Right ventricle myocardium inferior (tissue), 1 donor: ENCODE measurements at places on chromosomes 12 and 14.

GRCh38 chr12:124698998-124699305 lies 131.5 kb upstream of the NCOR2 start:
- DNase-seq = no peak

- no peak for DNase-seq
These were observed 26.3 kb downstream of the ALKBH1 start for GRCh38 chr14:77681196-77682157.

DNA sequence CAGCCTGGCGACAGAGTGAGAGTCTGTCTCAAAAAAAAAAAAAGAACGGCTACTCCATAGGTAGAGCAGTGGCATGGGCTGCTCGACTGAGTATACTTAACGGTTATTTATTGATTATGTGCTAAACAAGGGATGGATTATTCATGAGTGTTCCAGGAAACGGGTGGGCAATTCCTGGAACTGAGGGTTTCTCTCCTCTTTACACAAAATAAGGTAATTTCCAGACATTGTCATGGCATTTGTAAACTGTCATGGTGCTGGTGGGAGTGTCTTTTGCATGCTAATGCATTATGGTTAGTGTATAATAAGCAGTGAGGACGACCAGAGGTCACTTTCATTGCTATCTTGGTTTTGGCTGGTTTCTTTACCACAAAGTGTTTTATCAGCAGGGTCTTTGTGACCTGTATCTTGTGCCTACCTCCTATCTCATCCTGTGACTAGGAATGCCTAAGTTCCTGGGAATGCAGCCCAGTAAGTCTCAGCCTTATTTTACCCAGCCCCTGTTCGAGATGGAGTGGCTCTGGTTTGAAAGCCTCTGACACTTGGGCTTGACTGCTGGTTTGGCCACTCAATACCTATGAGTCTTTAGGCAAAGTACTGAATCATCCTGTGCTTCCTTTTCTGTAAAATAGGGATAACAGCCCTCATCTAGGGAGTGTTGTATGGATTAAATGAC lies 3.2 kb downstream of the DGLUCY start:
- no peak for DNase-seq

DNA sequence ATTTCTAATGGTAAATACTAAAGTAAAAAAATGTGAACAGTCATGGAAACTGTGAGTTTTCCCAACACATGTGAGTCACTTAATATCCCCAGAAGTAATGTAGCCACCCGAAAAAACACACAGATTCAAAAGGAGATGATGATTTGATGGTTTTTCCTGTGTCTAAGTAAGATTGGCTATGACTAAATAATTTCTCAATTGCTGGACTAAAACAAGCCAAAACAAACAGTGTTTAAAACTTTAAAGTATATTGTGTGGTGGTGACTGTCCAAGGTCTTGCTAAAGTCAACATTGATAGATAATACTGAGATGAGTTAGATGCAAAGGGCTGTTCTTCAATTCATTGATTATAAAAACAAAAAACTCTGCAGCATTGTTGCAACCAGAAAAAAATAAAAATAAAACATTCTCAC lies 89.6 kb upstream of the SOX5 start:
- DNase-seq = no peak

GRCh38 chr12:6631549-6631961 lies 4.2 kb downstream of the LPAR5 start:
- DNase-seq = no peak

DNA sequence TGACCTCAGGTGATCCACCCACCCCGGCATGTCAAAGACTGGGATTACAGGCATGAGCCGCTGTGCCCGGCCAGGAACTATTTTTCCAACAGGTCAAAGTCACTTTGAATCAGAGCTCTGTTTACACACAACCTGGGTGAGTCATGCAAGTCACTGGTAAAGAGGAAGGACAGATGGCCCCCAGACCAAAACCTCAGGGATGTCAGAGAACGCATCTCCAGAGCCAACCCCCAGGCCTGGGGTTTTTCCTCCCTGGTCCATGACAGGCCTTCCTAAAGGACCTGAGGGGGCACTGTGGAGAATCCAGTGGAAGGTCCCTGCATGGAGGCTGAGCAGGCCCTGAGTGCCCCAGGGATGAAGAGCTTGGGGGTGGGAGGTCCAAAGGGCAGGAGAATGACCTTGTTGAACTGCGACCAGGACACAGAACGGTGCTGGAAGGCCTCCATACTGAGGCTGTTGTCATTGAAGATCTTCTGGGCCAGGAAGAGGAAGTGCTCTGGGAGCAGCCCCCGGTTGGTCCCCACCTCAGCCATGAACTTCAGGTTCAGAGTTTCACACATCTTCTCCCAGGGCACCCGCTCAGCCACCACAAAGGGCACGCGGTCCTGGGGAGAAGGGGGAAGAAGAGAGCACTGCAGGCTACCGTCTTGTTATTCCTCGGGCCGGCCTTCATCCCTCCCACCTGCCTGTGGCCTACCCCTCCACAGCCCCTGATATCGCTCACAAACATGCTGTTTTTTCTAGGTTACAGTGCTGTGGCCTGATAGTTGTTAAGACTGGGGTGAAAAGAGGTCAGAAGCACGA lies 9.1 kb downstream of the STAT6 start:
- no peak for DNase-seq

DNA sequence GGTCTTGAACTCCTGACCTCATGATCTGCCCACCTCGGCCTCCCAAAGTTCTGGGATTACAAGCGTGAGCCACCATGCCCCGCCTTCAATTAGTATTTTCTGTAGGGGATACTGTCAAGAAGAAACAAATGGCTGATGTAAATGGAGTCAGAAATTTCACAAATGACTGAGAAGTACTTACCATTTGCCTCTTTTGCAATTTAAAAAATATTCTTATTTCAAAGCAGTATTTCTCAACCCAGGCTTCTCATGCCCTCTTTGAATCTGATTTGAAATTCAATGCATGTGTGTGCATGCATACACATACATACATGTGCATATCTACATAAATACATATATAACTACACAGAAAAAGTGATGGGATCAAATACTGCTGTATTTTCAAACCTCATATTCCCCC lies 4.4 kb downstream of the PSMA6 start:
- no peak for DNase-seq

GRCh38 chr14:105168496-105168978 lies at the start of gene JAG2:
Gene JAG2 (minus strand): TSS chr14:105168776. CDS start chr14:105168420, 356 bp downstream.
- DNase-seq = no peak

DNA sequence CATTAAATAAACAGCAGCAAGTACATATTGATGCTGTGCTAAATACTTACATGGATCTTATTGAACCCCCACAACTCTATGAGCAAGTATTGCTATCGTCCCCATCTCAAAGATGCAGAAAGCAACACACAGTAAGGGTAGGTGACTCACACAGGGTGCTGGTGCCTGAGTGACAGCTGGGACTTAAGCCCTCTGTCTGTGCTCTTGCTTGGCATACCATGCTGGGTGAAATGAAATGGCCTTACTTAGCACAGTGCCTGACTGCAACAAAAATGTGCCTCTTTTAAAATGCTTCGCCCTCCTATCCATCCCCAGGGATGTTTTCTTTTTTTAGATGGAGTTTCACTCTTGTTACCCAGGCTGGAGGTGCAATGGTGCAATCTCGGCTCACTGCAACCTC lies 788 bp downstream of the TEX52 start:
- no peak for DNase-seq

DNA sequence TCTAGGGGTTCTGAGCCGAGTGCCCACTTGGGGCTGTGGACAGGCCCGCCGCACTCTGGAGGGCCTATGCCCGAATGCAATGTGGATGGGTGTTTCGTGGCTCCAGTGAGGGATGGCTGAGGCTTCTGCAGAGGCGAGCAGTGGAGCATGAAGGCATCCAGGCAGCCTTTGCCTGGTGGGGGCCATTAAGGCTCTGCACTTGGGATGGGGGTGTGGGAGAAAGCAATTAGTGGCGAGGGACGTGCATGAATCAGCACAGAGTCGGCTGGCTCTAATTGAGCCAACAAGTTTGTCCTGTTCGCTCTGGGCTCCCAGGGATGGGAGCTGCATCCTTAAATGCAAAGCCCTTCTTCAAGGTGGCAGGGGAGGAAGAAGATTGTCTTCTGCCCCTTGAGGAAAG lies 346.9 kb upstream of the FKBP4 start:
- no peak for DNase-seq

DNA sequence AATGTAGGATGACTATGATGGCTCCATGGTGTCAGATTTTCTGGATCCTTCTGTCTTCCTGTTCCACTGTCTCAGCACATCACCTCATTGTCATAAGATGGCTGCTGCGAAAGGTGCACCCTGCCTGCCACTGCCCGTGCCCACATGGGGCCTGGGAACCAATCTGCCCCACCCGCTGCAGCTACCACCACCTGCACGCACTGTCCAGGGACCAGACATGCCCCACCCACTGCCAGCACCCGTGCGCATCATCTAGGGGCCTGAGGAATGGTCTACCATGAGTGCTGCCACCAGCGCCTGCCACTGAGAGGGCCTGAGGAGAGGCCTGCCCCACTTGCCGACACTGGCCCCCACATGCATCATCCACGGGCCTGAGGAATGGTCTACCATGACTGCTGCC lies 23.8 kb downstream of the CYP46A1 start:
- DNase-seq = no peak

- no peak for DNase-seq
These were observed 7.0 kb downstream of the KCNH3 start for GRCh38 chr12:49545815-49546214.

GRCh38 chr12:46934374-46935111 lies 108.7 kb upstream of the SLC38A4 start:
- DNase-seq = no peak

- no peak for DNase-seq
These were observed 113.2 kb downstream of the DPF3 start for GRCh38 chr14:72780751-72781150.

DNA sequence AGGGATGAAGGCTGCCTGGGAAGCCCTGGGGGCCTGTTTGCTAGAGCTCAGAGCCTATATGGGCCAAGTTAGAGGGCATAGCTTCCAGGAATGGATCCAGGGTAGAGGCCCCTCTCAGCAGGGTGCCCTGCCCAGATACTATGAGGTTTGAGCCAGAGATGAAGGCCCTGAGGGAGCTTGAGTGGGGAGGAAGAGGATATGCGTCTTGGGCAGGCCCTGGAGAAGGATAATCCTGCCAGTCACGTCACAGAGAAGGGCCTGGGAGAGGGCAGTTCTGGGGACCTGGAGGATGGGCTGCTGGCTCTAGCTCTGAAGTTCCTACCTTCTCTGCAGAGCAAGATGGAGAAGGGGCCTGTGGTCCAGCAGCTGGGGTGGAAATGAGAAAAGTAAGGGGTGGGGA lies 5.9 kb upstream of the CACNB3 start:
- no peak for DNase-seq
